ENCODE measurements at places on chromosomes 3 and 15.

DNA sequence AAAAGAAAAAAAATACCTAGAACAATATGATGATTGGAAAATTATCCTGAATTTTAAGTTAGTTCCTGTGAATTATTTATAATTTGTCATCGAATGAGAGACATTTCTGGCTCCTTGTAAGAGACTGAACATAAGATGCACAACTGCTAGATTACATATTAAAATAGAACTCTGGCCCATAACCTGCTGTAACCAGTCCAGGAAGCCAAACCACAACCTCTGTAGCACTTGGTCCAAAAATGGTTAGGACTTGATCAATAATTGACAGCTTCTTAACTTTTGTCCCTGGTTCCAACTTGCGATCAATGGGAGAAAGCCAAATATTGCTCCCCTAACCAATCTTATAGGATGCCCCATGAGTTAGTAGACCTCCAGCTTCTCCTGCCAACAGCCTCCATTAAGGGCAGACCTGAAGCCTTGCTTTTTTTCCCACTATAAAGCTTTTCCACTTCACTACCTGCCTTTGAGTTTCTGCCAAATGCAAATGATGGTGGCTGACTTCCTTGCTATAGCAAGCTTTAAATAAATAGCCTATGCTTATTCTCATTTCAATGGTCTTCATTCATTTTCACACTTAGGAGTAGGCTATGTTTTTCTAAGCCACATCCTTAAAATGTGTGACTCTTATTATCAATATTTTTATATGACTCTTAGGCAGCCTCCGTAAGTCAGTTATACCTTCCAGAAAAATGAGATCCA is 224.0 kb upstream of the ARHGEF26 start:
- no peak for DNase-seq

DNA sequence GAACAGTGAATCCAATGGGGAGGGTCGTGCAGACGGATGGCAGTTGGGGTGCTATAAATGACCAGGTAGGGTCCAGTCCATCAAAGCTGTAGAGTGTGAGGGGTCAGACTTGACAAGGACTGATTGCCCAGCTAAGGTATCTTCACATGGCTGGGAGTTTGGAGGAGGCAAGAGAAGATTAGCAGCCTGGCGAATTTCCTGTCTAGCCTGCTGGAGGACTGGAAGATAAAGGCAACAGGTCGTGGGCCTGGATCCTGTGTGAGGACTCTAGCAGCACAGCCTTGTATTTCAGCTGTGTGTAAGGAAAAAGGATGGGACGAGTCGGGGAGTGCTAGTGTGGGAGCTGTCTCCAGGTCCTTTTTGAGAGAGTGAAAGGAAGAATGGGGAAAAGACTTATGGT is 17.6 kb downstream of the CCR5AS start:
- no peak for DNase-seq

- DNase-seq, result no peak
Measured at GRCh38 chr3:194294199-194294894, 56.8 kb downstream of the CPN2 start.

- no peak for DNase-seq
Measured at GRCh38 chr3:107987036-107987939, 103.5 kb downstream of the CD47 start.

- DNase-seq, result peak; percentile 25
Measured at GRCh38 chr3:124969190-124969589, 34.6 kb upstream of the MUC13 start.

Measured in activated CD4-positive, alpha-beta T cell treated with anti-CD3 and anti-CD28 coated beads, Interleukin-10, Interleukin-2, amounts not matched to agents 100 ng/mL and 50 ng/mL, durations not matched to agents 16 hours and 8 hours (primary cell).